ENCODE measurements at places on chromosomes 5 and 9. TPM values are rescaled to one million over a fixed set of nuclear protein-coding genes. Genes with fewer than 3 reads are reported as not detected.

DNA sequence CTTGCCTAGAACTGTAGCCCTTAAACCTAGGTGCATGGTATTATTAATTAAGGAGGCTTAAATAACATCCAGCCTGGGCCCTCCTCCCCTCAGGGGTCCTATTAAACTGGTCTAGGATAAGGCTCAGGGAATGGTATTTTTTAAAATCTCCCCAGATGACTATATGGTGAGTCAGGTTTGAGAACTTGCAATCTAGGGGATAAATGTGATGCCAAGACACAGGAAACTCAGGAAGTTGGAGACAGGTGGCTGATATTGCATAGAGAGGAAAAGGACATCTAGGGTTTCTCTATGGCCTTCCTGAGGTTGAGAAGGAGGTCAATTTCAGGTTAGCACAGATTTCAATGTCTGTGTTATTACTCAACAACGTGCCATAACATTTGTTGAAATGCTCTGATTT lies 581.0 kb downstream of the TLE1 start:
- no peak for DNase-seq

- no peak for DNase-seq
Measured at GRCh38 chr9:15553528-15553898, 670 bp downstream of the CCDC171 start.

GRCh38 chr5:151684690-151685361 lies 1.9 kb downstream of the SPARC start:
- no peak for DNase-seq

JAKMIP2 gene
- 0.40 TPM for total RNA-seq

GRCh38 chr5:31232273-31232888 lies 38.9 kb downstream of the CDH6 start:
- no peak for DNase-seq

PRUNE2 gene
- total RNA-seq = 0.78 TPM

GRCh38 chr5:172453206-172453985 lies 929 bp downstream of the SH3PXD2B start:
- DNase-seq = no peak

IRX1 gene
- not detected for total RNA-seq
